ENCODE measurements at places on chromosomes 7 and 10.

GRCh38 chr10:30007406-30007805, 52.0 kb downstream of the JCAD start:
- DNase-seq, result no peak

DNA sequence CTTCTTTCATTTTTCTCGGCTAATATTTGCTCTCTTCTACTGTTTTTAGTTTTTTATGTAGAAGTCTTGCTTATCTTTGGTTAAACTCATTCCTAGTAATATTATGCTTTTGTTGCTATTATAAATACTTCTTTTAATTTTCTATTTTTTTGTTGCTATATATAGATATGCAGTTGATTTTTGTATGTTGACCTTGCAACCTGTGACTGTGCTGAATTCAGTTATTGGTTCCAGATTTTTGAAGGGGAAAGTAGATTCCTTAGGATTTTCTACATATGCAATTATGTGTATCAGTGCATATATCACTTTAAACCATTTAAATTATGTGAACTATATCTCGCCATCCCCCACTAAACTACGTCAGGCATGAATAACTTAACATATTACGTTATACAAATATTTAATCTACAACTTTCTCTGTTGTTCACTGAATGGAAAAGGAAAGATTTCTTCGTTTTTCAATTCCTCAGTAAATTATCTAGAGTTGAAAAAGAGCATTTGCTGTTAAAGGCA, 71.5 kb downstream of the IDE start:
- no peak for DNase-seq

- no peak for DNase-seq
Observed at GRCh38 chr7:43658718-43659548, 70.4 kb downstream of the COA1 start.

DNA sequence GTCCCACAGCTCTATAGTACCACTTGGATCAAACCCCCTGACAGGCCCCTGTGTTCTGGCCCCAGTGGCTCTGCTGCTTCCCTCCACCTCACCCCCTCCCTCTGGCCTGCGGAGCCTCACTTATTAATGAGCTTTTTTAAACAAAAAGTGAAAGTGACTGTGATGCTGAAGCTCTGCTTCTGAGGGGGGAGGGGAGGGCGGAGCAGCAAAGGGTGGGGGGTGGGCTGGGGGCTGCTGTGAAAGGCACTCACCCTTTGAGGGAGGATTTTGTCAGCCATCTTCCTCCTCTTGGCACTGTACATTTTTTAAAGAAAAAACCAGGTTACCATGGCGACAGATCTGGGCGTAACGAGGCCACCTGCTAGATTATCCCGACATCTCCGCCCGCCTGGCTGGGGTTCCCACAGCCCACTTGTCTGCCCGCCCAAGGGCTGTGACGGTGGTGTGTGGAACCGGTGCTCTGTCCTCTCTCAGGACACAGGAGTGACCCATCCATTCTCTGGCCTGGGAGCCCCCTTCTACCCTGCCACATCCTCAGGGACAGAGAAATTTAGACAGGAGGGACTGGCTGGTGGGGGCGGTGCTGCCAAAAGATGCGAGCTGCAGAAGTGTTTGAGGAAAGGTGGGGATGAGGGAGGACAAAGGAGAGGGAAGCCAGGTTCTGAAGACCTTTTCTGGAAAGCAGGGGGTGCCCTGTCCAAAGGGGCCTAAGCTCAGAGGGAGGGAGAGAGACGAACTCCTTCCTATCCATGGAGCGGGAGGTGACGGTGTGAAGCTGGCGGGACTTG, 4.9 kb downstream of the SMARCD3 start:
- DNase-seq, result peak; percentile 46

GRCh38 chr10:89241486-89242344, 9.9 kb downstream of the LIPA start:
- DNase-seq, result no peak

- no peak for DNase-seq
Observed at GRCh38 chr10:126207851-126208250, 180.4 kb downstream of the ADAM12 start.

DNA sequence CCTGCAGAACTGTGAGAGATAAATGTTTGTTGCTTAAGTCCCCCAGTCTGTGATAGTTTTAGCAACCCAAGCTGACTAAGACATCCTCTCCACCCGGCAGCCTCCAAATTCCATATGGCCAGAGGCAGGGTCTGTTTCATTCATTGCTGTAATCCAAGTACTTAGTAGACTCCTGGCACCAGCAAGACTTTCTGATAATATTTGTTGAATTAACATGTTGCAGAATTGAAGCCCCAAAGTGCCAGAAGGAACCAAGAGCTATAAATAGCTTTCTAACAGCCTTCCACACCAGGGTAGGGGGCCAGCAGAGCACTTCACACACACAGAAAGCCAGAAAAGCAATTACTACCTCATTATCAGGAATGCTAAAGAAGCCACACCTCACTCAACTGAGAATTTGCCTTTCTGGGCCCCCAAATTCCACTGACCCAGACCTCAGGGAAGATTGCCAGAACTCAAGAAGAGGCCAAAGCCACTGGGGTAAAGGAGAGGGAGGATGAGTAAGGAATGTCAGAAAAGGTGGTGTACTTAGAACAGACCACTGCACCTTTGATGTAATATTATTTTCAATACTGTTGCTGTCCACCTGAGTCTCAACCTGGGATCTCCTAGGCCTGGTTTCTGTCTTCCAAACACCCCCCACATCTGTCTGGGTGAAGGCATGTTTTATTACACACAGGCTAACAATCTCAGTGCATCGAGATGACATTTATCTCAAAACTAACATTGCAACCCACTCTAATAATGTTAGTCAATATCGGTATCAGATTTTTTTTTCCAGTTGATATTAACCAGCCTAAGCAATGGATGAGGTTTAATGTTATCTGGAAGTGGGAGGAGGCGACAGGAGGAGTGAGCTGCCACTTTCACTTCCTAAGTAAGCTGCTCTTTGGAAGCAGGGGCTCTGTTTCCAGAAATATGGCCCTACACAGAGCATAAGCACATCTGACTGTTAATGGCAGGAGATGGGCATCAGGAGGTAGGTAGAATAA, 5.5 kb downstream of the NOD1 start:
- no peak for DNase-seq

DNA sequence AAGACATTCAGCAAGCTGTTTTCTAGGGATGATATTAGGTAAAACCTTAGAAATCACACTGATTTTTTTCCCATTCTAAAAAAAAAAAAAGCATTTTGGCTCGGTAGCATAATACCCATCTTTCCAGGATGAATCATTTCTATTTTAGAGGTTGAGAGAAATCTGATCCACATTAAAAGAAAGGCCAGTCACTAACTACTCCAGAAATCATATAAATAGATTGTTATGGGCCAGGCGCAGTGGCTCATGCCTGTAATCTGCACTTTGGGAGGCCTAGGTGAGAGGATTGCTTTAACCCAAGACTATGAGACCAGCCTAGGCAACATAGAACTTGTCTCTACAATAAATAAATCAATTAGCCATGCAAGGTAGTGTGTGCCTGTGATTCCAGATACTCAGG, 164.3 kb downstream of the BAMBI start:
- no peak for DNase-seq

Measured in T-helper 9 cell (primary cell).